ENCODE measurements at places on chromosomes 5 and 9. TPM values are rescaled to one million over a fixed set of nuclear protein-coding genes. Genes with fewer than 3 reads are reported as not detected.
A peak's percentile ranks its signal among the peaks of the same experiment; 100 is the strongest.

- H3K36me3 ChIP-seq: no peaks in the 10 kb centered on the region
- H3K4me3 ChIP-seq: no peak overlapping the region
- H3K4me1 ChIP-seq: no peaks in the 10 kb centered on the region
Observed at GRCh38 chr9:124210697-124211096, 47.1 kb upstream of the NEK6 start.

DNA sequence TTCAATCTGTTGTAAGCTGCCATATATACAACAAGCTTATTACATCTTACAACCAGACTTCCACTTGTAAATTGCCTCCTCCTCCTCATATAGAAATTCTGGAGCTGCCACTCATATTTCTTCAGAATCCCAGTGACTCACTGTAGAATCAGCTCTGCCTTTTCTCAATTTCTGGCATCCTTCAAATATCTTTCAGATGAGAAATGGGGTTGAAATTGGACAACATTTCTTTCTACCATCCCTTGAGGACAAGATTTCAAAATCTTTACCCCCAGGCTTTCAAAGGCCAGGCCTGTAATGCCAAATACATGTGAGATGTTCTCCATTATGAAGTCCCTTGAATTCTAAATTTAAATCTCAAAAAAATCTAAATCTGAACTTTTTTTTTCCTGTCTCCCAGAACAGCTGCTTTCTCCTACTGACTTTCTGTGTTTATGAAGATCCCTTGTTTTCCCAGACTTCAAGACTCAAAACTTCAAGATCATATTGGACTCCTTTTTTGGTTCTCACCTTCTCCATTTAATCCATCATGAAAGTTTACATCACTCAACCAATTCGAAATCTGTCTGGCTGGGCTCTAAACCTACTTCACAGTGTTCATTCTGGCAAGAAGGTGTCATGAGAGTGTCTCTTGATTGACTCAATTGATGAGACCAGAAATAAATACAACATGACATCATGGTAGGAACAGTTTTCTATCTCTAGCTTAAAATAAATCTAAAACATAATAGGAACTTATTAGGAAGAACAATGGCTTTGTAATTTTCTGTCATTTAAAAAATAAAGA lies 109.8 kb downstream of the HMHB1 start:
- no peak overlapping the region for H3K4me3 ChIP-seq
- no peaks in the 10 kb centered on the region for H3K4me1 ChIP-seq
- no peaks in the 10 kb centered on the region for H3K36me3 ChIP-seq

DNA sequence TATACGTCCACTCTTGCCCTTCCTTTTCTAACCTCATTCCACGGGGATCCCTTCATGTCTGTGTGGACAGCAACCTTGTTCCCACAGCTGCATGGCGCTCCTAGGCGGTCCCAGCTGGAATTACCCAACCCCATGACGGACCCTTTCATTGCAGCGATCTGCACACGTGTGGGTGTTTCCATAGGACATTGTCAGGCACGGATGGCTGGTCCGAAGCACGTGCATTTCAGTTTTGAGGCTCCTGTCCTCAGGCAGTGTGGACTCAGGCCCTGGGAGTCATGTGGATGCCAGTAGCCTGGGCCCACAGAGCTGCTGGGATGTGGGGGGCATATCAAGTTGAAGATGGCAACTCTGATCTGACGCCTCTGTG lies 15.0 kb downstream of the CARD19 start:
- H3K36me3 ChIP-seq: peaks cover 20% of the 10 kb centered on the region
- peaks cover 23% of the 10 kb centered on the region for H3K4me1 ChIP-seq
- H3K4me3 ChIP-seq: no peak overlapping the region
- no peaks in the 10 kb centered on the region for H3K27me3 ChIP-seq
- no peak overlapping the region for H3K27ac ChIP-seq

GRCh38 chr5:90022002-90022710 lies 387.4 kb downstream of the CETN3 start:
- H3K36me3 ChIP-seq: no peaks in the 10 kb centered on the region
- no peak overlapping the region for H3K27ac ChIP-seq
- H3K4me3 ChIP-seq: no peak overlapping the region
- DNase-seq: no peak
- no peaks in the 10 kb centered on the region for H3K27me3 ChIP-seq

DNA sequence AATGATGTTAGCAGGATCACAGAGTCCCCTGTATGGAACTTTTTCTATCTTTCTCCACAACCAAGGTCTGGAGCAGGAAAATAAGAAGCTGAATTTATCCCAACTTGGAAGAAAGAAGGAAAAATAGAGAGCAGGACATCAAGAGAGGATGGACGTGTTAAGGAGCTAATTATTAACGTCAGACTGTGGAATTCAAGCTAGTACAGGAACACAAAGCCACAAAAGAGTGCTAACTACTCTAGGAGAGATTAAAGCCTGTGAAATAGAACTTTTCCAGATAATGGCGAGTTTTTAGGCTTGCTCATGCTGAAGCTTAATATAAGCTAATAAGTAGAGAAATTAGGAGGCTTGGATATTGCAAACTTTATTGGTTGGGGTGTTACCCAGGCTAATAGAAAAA lies 632 bp upstream of the SPINK13 start:
- no peaks in the 10 kb centered on the region for H3K36me3 ChIP-seq
- no peak for DNase-seq
- no peaks in the 10 kb centered on the region for H3K27me3 ChIP-seq
- H3K4me1 ChIP-seq: no peaks in the 10 kb centered on the region

- no peak for DNase-seq
- H3K36me3 ChIP-seq: no peaks in the 10 kb centered on the region
- H3K4me3 ChIP-seq: no peak overlapping the region
- H3K4me1 ChIP-seq: no peaks in the 10 kb centered on the region
- no peaks in the 10 kb centered on the region for H3K27me3 ChIP-seq
- no peak overlapping the region for H3K27ac ChIP-seq
Observed at GRCh38 chr5:152542741-152543140, 137.7 kb upstream of the NMUR2 start.

GRCh38 chr9:136377341-136378169 lies 4.1 kb upstream of the CARD9 start:
- H3K4me1 ChIP-seq: peaks cover 3% of the 10 kb centered on the region
- H3K27me3 ChIP-seq: no peaks in the 10 kb centered on the region
- H3K36me3 ChIP-seq: peaks cover 47% of the 10 kb centered on the region
- H3K27ac ChIP-seq: no peak overlapping the region
- DNase-seq: no peak
- no peak overlapping the region for H3K4me3 ChIP-seq

DNA sequence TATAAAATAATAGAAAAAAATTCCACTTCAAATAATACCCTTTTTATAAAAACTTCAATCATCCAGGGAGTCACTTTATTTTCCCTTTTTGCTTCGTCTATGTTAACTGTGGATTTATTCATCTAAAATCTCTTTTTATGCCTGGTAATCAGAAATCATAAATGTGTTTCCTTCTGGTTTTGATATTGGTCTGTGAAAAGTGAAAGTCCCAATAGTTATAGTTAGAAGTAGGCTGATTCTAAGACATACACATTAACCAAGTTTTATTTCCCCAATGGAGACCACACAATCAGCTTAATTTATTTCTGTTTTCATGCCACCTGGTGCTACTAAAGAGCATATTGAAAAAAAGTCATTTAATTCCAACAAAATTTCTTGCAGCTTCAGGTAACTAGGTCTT lies 45.7 kb downstream of the ZNF474 start:
- H3K36me3 ChIP-seq: no peaks in the 10 kb centered on the region
- no peaks in the 10 kb centered on the region for H3K27me3 ChIP-seq
- no peaks in the 10 kb centered on the region for H3K4me1 ChIP-seq
- no peak overlapping the region for H3K27ac ChIP-seq

DNA sequence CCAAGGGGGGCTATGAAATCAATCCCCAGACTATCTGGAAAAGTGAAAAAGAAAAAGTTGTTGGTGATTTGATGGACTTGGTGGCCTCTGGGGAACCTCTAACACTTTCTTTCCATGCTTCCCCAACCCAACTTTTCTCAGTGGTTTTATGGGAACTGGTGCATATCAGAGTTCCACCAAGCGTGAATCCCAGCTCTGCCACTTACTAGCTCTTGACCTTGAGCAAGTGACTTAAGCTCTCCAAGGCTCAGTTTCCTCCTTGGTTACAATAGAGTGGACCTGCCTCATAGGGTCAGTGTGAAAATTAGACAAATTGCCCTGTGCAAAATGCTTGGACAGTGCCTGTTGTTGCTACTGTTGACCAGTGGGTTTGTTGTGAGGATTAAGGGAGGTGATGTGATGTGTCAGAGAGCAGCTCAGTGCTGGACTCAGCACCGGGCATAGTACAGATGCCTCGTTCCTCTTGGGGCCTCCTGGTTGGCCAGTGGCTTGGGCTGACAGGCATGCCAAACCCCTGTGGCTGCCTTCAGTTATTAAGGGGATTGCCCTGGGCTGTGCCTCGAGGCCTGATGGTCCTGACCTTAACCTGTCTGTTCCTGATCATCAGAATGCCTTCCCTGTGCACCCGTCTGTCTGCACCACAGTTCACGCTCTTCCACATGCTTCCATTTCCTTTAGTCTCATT lies 49.3 kb downstream of the COL15A1 start:
- no peaks in the 10 kb centered on the region for H3K36me3 ChIP-seq
- peak overlapping the region; percentile 81 for H3K27ac ChIP-seq
- H3K27me3 ChIP-seq: no peaks in the 10 kb centered on the region
- no peak for DNase-seq
- peaks cover 68% of the 10 kb centered on the region for H3K4me1 ChIP-seq
- no peak overlapping the region for H3K4me3 ChIP-seq

GRCh38 chr9:129026442-129027223 lies 1.5 kb downstream of the SH3GLB2 start:
- peak overlapping the region; percentile 81 for H3K4me3 ChIP-seq
- peaks cover 52% of the 10 kb centered on the region for H3K4me1 ChIP-seq
- no peak for DNase-seq
- H3K27ac ChIP-seq: peak overlapping the region; percentile 82
- H3K27me3 ChIP-seq: no peaks in the 10 kb centered on the region

- no peaks in the 10 kb centered on the region for H3K4me1 ChIP-seq
- H3K27ac ChIP-seq: no peak overlapping the region
- no peak overlapping the region for H3K4me3 ChIP-seq
- H3K36me3 ChIP-seq: no peaks in the 10 kb centered on the region
- DNase-seq: no peak
Observed at GRCh38 chr5:17766031-17766430, 131.8 kb downstream of the TAF11L14 start.

DNA sequence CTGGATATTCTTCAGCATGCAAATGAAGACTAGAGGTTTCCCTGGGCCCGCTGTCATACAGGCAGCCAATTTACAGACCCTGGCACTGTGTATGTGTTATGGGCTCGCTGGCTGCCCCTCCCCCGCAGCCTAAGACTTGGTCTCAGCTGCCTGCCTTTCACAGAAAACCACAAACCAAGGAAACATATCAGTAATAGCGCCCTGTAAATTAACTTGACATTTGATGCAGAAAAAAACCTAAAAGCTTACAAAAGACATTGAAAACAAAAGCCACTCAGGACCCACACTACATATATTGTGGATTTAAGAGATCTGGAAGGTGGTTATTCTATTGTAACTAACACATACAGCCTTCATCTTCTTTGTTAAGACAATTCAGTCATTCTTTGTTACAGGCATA lies 287.0 kb upstream of the TMEM161B start:
- no peak overlapping the region for H3K27ac ChIP-seq
- H3K36me3 ChIP-seq: no peaks in the 10 kb centered on the region
- H3K27me3 ChIP-seq: no peaks in the 10 kb centered on the region
- no peaks in the 10 kb centered on the region for H3K4me1 ChIP-seq
- DNase-seq: no peak

DNA sequence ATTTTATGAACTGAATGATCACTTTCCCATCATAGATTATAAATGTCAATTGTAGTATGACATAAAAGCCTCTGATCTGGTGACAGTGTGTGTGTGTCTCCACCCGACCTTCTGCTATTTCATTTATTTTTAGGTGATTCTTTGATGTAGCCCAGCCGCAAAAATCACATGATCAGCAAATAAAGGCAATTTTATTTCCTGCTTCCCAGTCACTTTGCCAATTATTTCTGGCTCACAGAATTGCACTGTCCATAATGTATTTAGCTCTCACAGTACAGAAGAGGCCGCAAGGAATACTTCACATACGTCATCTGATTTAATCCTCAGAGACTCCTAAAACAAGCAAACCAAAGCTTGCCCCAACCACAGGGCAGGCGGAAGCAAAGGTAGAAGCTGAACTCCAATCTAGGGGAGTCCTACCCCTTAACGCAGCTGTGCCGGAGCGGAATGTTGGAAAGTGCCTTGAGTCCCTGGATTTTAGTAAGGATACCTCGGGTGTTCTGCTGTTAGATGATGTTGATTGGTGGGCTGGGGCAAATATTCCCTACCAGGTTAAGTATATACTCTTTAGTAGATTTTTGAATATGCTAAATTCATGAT lies 384.0 kb upstream of the IRX4 start:
- no peak overlapping the region for H3K27ac ChIP-seq
- DNase-seq: no peak
- no peak overlapping the region for H3K4me3 ChIP-seq
- no peaks in the 10 kb centered on the region for H3K4me1 ChIP-seq
- H3K36me3 ChIP-seq: no peaks in the 10 kb centered on the region

Gene PCDHA10
- 1.2 TPM for total RNA-seq

Gene CSF1R
- 24.9 TPM for total RNA-seq

Gene OTULINL
- total RNA-seq: 4.1 TPM

Gene SWI5
- total RNA-seq: 26.6 TPM

Gene DAB2
- total RNA-seq: 57.3 TPM

Gene HTR1A
- not detected for total RNA-seq

Gene ZFP2
- total RNA-seq: 2.3 TPM

Gene ARSI
- total RNA-seq: 5.8 TPM

Gene CCDC152
- total RNA-seq: 0.66 TPM

Gene BARX1
- total RNA-seq: 0.42 TPM

Gene SOWAHA
- total RNA-seq: 0.17 TPM

Data from esophagus muscularis mucosa (tissue), 4 donors.